ENCODE measurements at places on chromosomes 7 and 10. TPM values are rescaled to one million over a fixed set of nuclear protein-coding genes. Genes with fewer than 3 reads are reported as not detected.

GFRA1 gene
- 0.61 TPM for polyA plus RNA-seq

CPA2 gene
- 4,251 TPM for polyA plus RNA-seq

NODAL gene
- not detected for polyA plus RNA-seq

BCAP29 gene
- 18.9 TPM for polyA plus RNA-seq

SPDYE2 gene
- 0.34 TPM for polyA plus RNA-seq

HOXA5 gene
- polyA plus RNA-seq, result 1.2 TPM

RET gene
- polyA plus RNA-seq, result 0.87 TPM

ZP3 gene
- polyA plus RNA-seq, result 7.6 TPM

GIMAP7 gene
- 12.3 TPM for polyA plus RNA-seq

- H3K36me3 ChIP-seq, result no peaks in the 10 kb centered on the region
- DNase-seq, result no peak
- no peak overlapping the region for H3K27ac ChIP-seq
- H3K4me3 ChIP-seq, result no peak overlapping the region
- H3K4me1 ChIP-seq, result no peaks in the 10 kb centered on the region
- no peaks in the 10 kb centered on the region for H3K27me3 ChIP-seq
Measured at GRCh38 chr7:130719541-130719940, 14.5 kb downstream of the KLF14 start.

DNA sequence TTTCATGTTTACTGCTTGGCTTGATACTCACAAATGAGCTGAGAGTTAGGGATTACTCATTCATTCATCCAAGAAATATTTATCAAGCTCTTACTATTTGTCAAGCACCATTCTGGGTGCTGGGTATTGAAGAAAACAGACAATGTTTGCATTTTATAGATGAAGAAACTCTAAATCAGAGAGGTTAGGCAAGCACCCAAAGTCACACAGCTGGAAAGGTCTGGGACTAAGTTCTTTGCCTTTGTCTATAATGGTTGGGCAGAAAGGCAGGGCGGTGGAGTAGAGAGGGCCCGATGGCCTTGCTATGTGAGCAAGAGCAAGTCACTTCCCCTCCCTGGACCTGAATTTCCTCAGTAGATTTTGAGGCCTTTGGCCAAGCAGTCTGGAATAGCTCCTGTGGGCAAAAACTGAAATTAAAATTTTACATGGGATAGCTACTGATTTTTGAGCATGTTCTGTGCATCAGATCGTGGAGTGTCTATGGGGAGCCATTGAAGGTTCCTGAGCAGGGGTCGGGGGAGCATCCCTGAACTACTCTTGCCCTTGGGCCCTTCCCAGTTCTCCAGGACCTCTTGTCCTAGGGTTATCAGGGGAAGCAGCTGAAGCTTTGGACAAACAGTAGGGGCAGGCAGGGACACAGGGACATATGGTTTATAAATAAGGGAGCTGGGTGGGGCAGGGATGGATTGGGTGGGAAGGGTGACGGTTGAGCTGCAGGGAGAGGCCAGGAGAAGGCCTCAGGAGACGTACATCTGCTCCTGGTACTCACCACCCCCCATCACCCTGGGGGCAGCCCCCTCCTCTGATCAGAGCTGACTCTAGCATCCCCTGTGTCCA, 23.3 kb downstream of the AQP1 start:
- peak overlapping the region; percentile 84 for H3K27ac ChIP-seq
- no peaks in the 10 kb centered on the region for H3K36me3 ChIP-seq
- no peaks in the 10 kb centered on the region for H3K4me1 ChIP-seq
- H3K27me3 ChIP-seq, result no peaks in the 10 kb centered on the region
- no peak for DNase-seq

- no peaks in the 10 kb centered on the region for H3K27me3 ChIP-seq
- no peaks in the 10 kb centered on the region for H3K4me1 ChIP-seq
- H3K27ac ChIP-seq, result no peak overlapping the region
- H3K4me3 ChIP-seq, result no peak overlapping the region
- H3K36me3 ChIP-seq, result no peaks in the 10 kb centered on the region
Measured at GRCh38 chr7:150860291-150860977, 8.1 kb downstream of the AOC1 start.

DNA sequence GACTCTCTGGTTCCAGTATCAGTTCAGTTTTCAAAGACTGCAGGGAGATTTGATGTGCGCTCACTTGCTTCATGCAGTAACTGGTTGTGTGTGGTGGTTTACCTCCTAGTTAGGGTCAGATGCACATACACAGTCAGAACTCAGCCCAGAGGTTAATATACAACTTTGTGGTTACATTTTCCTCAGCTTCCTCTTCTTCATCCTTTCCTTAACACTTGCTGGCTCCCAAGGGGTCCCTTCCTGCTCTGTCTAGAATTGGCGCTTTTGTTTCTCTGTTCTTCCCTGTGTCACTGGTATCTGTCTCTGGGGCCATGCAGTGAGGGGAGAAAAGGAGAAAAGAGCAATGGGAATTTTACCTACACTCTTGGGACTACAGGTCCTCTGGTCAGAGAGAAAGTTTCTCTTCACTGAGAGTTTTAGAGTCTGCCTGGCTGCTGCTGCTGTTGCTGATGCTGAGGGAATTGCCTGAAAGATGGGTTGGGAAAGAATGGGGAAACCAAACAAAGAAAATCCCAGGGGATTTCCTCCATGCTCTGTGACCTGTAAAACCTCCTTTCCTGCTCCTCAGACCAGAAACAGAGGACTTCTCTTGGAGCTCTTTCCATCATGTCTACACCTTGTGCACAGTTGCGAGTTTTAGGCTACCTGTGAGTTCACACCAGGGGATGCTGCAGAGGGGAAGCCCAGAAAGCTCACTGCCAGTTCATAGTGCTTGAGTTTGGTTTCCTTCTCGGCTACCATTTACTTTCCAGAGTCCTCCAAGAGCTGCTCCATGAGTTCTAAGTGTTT, 74.6 kb downstream of the WDFY4 start:
- no peaks in the 10 kb centered on the region for H3K36me3 ChIP-seq
- no peak overlapping the region for H3K4me3 ChIP-seq
- no peak overlapping the region for H3K27ac ChIP-seq

DNA sequence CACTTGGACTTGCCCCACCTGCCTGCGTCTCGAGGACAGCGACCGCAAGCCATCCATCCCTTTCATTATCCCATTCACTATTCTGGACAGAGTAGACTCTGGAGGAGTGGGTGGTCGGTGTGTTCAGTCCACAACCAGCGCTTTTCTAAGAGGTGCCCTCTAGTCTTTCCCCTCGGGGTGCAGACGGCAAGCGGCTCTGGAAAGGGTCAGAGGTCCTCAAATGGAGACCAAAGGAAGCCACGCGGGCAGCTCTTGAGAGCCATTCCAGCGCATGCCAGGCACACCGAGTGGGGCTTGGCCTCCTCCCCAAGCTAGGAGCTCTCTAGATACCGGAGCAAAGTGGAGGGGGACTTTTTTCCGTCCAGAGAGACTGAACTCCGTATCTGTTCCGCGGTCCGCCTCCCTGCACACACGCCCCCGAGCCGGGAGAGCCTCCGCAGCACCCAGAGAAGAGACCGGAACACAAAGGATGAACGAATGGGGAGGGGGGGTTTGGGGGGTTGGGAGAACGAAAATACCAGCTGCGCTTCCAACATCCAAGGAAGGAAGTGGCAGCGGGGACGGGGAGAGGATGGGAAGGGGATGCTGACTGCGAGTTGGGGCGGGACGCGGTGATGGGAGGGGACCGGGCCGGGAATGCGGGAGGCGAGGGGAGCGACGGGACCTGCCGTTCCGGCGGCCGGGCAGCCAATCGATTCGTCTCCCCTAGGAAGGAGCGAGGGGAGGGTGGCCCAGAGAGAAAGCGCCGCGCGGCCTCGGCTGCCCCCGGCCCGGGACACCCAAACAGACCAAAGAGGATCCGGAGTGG, 515 bp downstream of the GSDME start:
- peak overlapping the region; percentile 78 for H3K4me3 ChIP-seq
- H3K4me1 ChIP-seq, result no peaks in the 10 kb centered on the region
- no peaks in the 10 kb centered on the region for H3K36me3 ChIP-seq
- no peak overlapping the region for H3K27ac ChIP-seq
- DNase-seq, result peak; percentile 22

- H3K4me3 ChIP-seq, result no peak overlapping the region
- H3K27me3 ChIP-seq, result no peaks in the 10 kb centered on the region
- H3K4me1 ChIP-seq, result no peaks in the 10 kb centered on the region
- no peak for DNase-seq
- no peaks in the 10 kb centered on the region for H3K36me3 ChIP-seq
Measured at GRCh38 chr7:88001744-88002530, 67.9 kb downstream of the ADAM22 start.

GRCh38 chr7:2523941-2524807, 4.6 kb downstream of the LFNG start:
- H3K4me3 ChIP-seq, result peak overlapping the region; percentile 72
- H3K27me3 ChIP-seq, result no peaks in the 10 kb centered on the region
- H3K36me3 ChIP-seq, result peaks cover 9% of the 10 kb centered on the region
- peaks cover 54% of the 10 kb centered on the region for H3K4me1 ChIP-seq
- H3K27ac ChIP-seq, result peak overlapping the region; percentile 94
- DNase-seq, result peak; percentile 98

DNA sequence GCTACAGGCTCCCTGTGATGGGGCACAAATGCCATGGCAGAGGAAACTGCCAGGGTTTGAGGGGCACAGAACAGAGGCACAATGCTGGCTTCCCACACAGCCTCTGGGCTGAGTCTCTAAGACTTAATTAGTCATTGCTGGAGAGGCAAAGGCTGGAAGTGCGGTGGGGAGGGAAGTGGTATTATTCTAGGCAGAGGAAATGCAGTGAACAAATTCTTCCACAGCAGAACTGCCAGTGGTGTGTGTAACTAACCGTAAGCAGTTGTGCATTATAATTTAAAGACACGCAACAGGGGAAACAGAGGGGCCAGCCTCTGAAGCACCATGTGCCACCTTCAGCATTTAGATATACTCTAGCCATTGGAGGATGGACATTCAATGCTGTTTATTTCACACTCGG, 12.8 kb downstream of the ICA1 start:
- no peak for DNase-seq
- no peaks in the 10 kb centered on the region for H3K36me3 ChIP-seq
- no peaks in the 10 kb centered on the region for H3K4me1 ChIP-seq
- no peaks in the 10 kb centered on the region for H3K27me3 ChIP-seq
- no peak overlapping the region for H3K27ac ChIP-seq

DNA sequence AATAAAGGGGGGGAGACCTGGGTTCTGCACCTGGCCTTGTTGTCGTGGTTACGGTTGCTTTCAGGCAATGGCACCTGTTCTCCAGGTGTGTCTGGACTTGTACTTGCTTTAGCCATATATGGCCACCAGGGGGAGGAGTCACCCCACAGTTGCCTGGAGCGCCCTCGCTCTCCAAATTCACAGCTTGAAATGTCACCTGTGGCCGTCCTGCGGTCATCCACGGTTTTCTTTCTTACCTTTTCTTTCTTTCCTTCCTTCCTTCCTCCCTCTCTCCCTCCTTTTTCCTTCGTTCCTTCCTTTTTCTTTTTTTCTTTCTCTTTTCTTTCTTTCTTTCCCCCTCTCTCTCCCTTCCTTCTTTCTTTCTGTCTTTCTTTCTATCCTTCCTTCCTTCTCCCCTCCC, 157.2 kb upstream of the ZNF92 start:
- H3K36me3 ChIP-seq, result no peaks in the 10 kb centered on the region
- H3K4me1 ChIP-seq, result no peaks in the 10 kb centered on the region
- H3K27me3 ChIP-seq, result no peaks in the 10 kb centered on the region
- no peak overlapping the region for H3K4me3 ChIP-seq
- H3K27ac ChIP-seq, result no peak overlapping the region

- H3K27me3 ChIP-seq, result no peaks in the 10 kb centered on the region
- no peak for DNase-seq
- H3K27ac ChIP-seq, result no peak overlapping the region
Measured at GRCh38 chr10:81116990-81117389, 579.3 kb downstream of the SH2D4B start.

DNA sequence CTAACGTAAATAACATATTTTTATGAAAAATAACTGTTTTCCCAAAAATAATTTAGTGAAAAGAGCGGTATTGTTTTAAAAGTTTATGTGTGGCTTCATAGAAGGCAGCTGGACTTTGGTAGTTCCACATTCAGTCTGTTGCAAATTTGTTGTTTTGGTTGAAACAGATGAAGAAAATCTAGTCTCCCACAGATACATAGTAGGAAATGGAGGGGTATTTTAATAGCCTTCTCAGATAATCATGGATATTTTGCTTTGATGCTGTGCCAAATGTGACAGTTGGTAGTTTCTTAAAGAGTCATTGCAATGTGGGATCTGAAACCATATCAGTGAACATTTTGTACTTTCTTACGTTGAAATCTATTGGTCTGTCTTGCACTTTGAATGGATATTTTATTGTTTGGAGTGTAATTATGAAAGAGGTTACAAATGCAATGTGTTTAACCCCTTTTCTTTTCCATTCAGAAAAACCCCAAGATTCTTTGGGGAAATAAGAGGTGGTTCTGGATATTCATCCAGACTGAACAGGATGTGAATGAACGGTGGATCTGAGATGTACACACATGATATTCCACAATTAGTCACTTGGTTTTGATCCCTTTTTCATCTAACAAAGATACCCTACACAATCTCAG, 10.4 kb downstream of the ZNF365 start:
- no peak overlapping the region for H3K27ac ChIP-seq
- DNase-seq, result no peak
- no peaks in the 10 kb centered on the region for H3K4me1 ChIP-seq

DNA sequence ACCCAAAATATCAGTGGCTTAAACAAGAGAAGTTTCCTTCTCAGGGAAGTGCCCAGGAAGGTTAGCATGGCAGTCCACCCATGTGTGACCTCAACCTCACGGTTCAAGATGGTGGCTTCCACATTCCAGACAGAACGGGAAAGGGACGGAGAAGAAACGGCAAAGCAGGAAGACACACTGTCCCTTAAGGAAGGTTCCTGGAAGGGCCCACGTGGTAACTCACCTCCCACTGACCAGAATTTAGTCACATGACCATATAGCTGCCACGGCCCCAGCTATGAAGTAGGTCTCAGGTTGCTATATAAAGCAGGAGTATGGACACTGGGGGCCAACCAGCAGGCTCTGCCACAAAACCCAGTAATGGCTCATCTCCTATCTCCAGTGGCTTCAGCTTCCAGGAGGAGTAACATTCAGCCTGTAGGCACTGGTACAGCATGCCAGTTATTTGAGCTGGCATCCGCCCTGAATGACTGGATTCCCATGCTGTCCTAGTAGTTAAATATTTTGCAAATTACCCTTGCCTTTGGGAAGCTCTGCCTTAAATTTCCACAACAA, 278.5 kb upstream of the KLF14 start:
- no peak overlapping the region for H3K4me3 ChIP-seq
- no peaks in the 10 kb centered on the region for H3K36me3 ChIP-seq
- H3K4me1 ChIP-seq, result peaks cover 24% of the 10 kb centered on the region
- no peaks in the 10 kb centered on the region for H3K27me3 ChIP-seq
- DNase-seq, result no peak
- H3K27ac ChIP-seq, result no peak overlapping the region

GRCh38 chr10:218798-219197, 83.5 kb downstream of the ZMYND11 start:
- DNase-seq, result no peak
- H3K27me3 ChIP-seq, result no peaks in the 10 kb centered on the region
- H3K4me1 ChIP-seq, result no peaks in the 10 kb centered on the region
- H3K4me3 ChIP-seq, result no peak overlapping the region
- no peak overlapping the region for H3K27ac ChIP-seq
- peaks cover 7% of the 10 kb centered on the region for H3K36me3 ChIP-seq

All from pancreas (tissue), 10 donors.